ENCODE measurements at places on chromosomes 1 and 21.

- DNase-seq, result no peak
Measured at GRCh38 chr1:50476800-50477199, 53.6 kb upstream of the DMRTA2 start.

DNA sequence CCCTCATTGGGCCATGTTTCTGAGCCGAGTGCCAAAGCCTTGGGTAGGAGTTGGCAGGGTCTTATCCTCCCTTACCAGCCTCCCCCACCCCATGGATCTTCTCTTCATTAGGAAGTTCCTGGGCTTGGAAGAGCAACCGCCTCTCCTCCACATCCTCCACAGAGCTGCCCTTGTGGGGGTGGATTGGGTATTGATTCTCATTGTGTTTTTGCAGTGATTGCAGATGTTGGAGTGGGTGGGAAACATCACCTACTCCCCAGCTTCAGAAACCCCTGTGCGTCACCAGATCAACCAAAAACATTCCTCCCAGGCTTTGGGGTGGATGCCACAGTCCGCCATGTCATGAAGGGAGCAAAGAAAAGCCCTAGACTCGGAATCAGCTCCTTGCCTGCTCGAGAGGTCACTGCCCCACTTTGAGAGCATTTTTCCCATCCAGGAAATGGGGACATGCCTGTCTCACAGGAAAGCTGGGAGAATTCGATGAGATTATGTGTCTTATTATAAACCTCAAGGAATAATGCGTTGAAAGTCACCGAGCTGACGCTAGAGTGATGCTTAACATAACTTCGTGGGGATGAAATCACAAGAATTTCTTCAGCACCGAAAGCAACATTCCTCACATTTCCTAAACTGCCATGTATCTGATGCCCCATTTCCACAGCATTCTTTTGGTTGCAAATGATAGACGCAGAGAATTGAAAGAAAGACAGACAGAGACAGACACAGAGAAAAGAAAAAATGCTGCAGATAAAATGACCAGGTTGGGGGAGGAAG, 44.7 kb upstream of the ZBTB40 start:
- DNase-seq, result no peak

DNA sequence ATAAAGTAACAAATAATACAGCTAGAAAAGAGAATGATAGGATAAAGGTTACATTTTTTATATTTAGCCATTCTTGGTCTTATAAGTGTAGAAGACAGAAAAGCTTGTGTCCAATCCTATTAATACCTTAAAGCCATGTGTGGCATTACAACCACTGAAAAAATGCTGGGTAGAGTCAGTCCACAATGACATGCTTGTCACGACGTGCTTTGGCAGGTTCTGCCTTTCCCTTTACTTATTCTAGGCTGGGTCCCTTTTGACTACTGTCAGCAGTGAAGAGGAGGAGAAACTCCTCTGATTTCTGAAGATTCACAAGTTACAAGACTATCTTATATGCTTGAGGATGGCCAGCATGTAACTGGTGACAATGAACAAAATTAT, 14.6 kb upstream of the AIM2 start:
- no peak for DNase-seq

DNA sequence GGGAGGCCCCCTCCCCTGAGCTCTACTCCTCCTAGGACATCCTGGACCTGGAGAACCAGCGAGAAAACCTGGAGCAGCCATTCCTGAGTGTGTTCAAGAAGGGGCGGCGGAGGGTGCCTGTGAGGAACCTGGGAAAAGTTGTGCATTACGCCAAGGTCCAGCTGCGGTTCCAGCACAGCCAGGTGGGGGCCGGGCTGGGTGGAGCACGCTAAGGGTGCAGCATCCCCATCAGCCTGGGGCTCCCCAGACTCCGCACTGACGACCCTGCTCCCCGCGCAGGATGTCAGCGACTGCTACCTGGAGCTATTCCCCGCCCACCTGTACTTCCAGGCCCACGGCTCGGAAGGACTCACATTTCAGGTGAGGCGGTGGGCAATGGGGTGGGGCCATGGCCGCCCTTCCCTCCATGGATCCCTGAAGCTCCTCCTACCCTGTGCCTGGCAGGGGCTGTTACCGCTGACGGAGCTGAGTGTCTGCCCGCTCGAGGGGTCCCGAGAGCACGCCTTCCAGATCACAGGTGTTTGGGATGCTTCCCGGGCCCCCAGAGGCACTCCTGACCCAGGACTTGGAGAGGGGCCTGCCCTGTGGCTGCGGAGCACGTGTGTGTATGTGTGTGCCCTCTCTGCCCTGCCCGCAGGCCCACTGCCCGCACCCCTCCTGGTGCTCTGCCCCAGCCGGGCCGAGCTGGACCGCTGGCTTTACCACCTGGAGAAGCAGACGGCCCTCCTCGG, 4.1 kb downstream of the PLEKHN1 start:
- DNase-seq, result no peak

- peak; percentile 58 for DNase-seq
Measured at GRCh38 chr1:213669964-213670691, 317.6 kb upstream of the PROX1 start.

GRCh38 chr1:159869607-159870006, 7.2 kb upstream of the VSIG8 start:
- no peak for DNase-seq

DNA sequence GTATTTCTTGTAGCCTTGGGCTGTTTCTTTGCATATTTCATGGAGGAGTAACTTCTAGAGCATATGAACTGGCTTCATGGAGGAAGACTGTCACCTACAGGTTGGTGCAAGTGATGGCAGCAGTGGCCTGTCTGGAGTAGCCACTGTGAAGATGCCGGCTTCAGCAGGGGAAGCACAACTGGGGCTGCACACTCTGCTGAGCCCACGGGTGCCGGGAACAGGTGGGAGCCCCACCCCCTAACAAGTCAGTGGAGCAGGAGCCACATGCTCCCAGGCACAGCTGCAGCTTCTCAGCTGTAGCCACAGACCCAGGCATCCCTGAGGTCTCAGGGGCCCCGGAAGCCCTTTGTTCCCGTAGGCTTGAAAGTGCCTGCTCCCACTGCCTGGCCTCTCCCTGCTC, 43.2 kb upstream of the C1orf185 start:
- DNase-seq, result peak; percentile 10

GRCh38 chr21:46562964-46563607, 41.8 kb downstream of the S100B start:
- no peak for DNase-seq

DNA sequence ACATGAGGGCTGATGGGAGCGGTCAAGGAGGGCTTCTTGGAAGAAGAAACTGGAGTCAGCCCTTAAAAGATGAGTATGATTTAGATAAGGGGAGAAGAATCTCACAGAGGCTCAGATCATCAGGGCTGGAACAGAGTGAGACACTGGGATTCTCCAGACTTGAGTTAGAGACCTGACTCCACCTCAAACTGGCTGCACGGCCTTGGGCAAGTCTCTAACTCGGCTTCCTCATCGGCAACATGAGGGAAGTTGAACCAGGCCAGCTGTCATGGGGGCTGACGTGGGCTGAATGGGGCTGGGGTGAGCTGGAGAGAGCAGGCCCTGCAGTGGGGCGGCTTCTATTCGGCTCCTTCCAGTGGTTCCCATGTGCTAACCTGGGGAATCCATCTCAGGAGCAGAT, 2.5 kb downstream of the C1QC start:
- DNase-seq, result no peak

GRCh38 chr1:15353839-15354579, 55.7 kb upstream of the EFHD2 start:
- no peak for DNase-seq

GRCh38 chr1:181185461-181185860, 97.0 kb downstream of the IER5 start:
- DNase-seq, result no peak

GRCh38 chr1:61950418-61950817, 208.1 kb downstream of the PATJ start:
- no peak for DNase-seq

DNA sequence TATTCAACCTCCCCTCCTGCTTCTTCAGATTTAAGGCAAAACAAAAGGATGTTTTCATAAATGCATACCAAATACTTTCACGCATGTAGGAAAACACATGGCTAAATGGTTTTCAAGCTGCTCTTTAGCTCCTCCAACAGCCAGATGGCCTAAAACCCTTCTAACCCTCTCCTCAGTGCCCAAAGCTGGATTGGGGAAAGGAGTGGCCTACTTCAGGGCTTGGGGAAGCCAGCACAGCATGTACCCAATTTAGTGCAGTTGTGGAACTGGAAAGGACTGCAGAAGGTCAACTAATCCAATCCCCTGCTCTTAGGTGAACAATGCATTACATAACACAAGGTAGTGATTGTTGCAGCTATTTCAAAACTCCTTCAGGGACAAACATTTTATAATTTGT, 9.3 kb downstream of the F5 start:
- no peak for DNase-seq

DNA sequence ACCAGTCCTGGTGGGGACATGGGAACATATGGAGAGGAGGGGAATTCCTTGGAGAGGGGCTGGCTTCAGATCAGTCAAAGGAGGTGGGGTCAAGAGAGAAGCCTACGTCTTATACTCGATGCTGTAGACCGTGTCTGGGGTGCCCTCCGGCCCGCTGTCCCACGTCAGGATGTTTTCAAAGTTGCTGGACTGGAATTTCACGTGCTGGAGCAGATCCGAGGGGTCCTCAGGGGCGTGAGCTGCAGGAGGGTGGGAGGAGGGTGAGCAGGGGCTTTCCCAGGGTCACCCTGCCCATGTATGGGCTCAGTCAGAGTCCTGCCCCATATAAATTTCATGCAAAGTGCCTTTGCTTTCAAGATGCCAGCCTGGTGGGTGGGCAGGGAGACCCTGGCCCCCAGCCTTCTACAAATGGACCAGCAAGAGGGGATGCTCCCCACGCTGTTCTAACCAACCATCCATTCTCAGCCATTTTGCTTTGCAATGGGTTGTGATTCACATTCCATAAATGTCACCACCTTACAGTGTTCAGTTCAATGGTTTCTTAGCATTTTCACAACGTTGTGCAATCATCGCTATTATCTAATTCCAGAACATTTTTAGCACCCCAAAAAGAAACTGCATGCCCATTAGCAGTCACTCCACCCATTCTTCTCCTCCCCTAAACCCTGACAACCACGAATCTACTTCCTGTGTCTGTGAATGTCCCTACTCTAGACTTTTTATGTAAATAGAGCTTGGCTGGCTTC, 4.3 kb downstream of the IL22RA1 start:
- DNase-seq, result no peak

DNA sequence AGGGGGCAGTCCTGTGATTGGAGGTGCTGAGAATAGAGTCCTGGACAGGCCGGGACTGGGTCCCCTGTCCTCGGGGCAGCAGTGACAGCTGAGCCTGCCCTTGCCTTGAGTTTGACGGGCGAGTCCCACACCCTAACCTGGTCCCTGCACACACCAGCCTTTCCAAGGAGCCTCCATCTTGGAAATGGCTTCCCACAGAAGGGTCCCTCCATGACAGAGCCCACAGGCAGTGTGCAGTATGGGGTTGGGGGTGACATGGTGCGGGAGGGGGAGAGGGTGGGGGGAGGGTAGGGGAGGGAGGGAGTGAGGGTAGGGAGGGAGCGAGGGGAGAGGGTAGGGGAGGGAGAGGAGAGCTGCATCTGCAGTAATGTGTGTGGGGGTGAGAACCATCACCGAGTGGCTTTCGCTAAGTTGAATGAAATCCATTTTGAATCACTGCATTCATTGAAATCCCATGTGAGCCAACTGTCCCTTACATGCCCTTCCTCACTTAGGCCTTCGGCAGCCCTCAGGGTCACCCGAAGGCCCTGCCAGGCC, 10.1 kb upstream of the TMEM52 start:
- DNase-seq, result no peak

GRCh38 chr1:34696981-34697380, 57.9 kb upstream of the GJB5 start:
- DNase-seq, result no peak

DNA sequence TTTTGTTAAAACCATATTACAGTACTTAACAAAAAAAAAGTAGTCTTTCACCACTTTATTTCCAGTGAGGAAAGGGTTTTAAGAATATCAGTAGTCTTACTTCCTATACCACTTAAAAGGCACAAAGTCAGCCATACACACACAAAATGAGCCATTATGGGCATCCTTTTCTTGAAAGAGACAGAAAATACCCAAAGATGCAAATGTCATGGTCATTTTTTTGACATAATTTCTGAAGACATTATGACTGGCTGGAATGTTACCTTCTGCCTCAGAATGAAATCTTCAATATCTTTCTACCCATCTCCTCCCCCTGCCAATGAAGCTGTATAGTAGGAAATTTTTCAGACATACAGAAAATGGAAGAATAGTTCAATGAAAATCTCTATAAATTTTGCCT, 237.7 kb downstream of the SLC45A1 start:
- DNase-seq, result no peak

- DNase-seq, result no peak
Measured at GRCh38 chr1:46508757-46509156, 19.1 kb downstream of the DMBX1 start.

DNA sequence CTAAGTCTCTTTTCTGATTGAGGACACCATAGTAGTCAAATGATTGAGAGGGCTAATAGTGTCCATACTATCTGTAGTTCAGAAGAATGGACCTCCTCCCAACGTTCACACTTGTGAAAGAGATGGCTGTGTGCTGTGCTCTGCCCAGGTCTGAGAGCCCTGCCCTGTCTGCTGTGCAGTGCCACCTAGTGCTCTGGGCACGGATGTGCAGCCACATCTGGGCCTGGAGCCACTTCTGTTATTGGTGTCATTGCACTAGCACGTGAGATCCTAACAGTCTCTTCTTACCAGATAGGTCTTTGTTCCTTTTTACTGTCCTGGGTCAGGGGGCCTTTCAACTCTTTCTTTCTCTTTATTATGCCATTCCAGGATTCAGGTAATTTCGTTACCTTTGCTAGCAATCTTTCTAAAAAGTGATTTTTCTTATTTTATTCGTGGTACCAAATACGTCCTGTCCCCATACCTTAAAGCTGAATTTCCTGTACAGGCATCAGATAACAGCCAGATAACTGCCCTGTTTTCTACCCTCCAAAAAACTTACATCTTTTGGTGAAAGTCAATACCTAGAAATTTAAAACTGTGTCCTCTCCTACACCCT, 21.7 kb downstream of the INTS3 start:
- DNase-seq, result peak; percentile 81

- no peak for DNase-seq
Measured at GRCh38 chr1:217472915-217473314, 158.0 kb downstream of the GPATCH2 start.

DNA sequence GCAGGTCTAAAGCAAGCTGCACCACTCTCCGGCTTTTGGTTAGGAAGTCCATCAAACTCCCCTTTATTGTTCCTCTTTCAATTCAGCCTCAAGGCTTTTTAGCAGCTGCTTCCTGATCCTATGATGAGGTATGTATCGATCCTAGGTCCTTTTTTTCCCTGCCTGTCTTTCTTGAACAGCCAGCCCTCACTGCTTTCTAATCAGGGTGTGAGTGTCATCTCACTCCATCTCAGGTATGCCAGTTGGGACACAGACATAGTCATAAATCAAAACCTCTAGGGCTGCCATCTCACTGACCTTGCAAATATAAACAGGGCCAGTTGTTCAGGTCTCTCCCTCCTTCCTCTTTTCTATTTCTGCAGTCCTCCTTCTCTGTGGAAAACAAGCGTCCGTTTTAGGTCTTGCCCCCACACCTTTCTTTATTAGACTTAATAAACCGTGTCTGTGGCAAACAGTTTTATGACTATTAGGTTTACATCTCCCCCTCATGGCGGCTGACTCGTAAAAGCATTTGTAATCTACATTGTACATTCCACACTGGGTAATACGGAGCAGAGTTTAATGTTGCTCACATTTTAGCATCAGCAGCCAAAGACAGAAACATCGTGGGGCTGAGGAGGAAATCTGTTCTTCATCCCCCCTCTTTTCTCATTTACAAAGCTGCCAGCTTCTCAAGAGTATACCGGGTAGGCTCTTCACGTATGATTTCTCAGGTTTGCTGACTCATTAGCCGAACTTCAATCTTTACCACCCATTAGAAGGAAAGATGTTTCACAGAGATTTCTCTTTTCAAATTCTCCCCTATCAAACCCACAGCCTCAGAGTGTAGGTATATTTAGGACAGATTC, 11.6 kb downstream of the STYXL2 start:
- DNase-seq, result no peak

Data from CD4-positive, alpha-beta T cell treated with Interleukin-17A for 4 hours (primary cell).